NCI-H1105 treated with DMSO at 0.1 percent for 48 hours (cell line): ENCODE measurements at places on chromosomes 16 and 17.

GRCh38 chr17:27573971-27574525 lies 56.9 kb upstream of the LGALS9 start:
- no peak for DNase-seq

DNA sequence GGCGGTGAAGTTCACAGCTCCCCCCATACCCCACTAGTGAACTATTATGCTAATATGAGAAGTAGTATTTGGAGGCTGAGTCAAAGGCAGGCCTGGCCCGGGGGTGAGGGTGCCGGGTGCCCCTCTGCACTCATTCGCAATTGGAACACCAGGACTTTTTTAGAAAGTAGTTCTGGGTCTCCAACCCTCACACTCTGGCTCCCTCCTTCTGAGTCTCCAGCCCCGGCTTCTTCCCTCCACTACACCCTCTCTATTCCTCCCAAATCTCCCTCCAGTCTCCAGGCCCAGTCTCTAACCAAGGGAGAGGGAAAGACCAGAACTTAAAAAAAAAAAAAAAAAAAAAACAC lies 11.3 kb upstream of the HOXB2 start:
- no peak for DNase-seq

GRCh38 chr16:83329441-83329840 lies 478.3 kb upstream of the HSBP1 start:
- DNase-seq = no peak

DNA sequence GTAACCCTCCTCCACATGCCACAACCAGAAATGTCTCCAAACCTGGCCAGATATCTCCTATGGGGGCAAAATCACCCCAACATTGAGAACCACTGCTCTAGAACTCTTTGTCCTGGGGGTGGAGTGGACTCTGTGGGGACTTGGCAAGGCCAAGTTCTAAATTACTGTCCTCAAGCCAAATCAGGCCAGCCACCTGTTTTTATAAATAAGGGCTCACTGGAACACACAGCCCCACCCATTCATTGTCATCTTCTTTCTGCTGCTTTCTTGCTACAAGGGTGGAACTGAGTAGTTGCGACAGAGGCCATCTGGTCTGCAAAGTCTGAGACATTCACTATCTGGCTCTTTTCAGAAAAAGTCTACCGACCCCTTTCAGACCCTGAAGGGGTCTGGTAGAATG lies 26.8 kb upstream of the TMEM220 start:
- no peak for DNase-seq

DNA sequence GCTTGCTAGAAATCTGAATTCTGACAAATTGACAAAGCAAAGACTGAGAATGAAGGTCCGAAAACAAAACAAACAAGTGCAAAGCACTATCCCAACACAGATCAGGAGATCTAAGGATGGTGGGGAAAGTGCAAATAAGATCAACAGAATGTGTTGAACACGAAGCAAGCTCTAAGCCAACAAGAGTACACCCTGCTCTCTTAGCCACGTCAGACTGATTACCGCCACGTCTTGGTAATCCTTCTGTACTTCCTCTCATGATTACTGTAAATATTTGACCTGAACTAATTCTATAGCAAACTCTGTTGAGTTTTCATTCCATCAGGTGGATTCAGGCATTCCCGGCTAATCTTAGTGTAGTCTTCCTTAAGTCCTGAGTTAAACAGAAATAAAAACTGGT lies 34.3 kb upstream of the ERCC4 start:
- no peak for DNase-seq

- DNase-seq = no peak
Observed at GRCh38 chr17:10089196-10089804, 109.1 kb downstream of the GAS7 start.

DNA sequence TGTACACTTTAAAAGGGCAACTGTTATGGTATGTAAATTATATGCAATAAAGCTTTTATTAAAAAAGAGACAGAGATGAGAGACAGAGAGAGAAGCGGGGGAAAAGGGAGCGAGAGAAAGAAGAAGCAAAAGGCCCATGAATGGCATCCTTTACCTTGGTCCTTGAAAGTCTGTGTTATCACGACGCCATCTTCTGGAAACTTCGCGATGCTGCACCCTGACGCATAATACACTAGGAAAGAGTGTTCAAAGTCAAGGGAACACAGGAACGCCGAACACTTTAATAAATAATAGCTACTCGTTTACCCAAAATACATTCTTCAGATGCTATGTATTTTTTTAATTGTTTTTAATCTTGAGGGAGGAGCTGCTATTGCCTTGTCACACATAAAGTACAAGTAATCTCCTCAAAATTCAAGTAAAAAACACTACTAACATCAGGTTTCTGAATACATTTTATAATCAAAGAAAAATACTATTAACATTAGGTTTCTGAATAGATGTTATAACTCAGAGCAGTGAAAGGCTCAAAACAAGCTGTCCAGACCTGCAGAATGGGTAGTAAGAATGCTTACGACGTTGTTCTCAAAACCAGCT lies 23.0 kb upstream of the SLC38A8 start:
- peak; percentile 44 for DNase-seq
